ENCODE measurements at places on chromosomes 3 and 15.

- DNase-seq = no peak
Observed at GRCh38 chr3:124985349-124985748, 50.8 kb upstream of the MUC13 start.

DNA sequence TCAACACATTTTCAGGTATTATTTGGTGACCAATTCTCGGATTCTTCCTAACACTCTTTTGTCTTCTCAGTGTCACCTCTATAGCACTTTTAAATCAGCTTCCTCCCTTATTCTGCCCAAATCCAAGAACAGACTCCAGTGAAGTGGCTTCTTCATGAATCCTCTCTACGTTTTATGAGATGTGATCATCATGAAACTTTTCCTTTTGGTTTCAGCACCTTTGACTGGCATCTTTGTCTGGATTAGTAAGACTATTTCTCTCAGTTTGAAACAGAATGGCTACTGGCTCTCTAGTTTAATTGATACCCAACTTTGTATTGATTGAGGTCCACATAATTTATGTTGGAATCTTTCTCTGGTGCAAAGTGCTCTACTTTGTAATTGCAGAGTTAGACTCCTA lies 45.6 kb downstream of the CMC1 start:
- DNase-seq = no peak

- DNase-seq = no peak
Observed at GRCh38 chr3:106263011-106263410, 394.2 kb upstream of the CBLB start.

GRCh38 chr15:43316016-43316970 lies 14.1 kb downstream of the LCMT2 start:
- no peak for DNase-seq

- no peak for DNase-seq
Observed at GRCh38 chr15:52137432-52138357, 25.1 kb upstream of the BCL2L10 start.

Data from substantia nigra (tissue), 51 donors.